Natural killer cell treated with Interleukin-12 subunit alpha and Interleukin-12 subunit beta and Interleukin-15 and Interleukin-18, amount 100 ng/mL, for 72 hours (primary cell): ENCODE measurements at places on chromosomes 12 and 14.
A peak's percentile ranks its signal among the peaks of the same experiment; 100 is the strongest.

DNA sequence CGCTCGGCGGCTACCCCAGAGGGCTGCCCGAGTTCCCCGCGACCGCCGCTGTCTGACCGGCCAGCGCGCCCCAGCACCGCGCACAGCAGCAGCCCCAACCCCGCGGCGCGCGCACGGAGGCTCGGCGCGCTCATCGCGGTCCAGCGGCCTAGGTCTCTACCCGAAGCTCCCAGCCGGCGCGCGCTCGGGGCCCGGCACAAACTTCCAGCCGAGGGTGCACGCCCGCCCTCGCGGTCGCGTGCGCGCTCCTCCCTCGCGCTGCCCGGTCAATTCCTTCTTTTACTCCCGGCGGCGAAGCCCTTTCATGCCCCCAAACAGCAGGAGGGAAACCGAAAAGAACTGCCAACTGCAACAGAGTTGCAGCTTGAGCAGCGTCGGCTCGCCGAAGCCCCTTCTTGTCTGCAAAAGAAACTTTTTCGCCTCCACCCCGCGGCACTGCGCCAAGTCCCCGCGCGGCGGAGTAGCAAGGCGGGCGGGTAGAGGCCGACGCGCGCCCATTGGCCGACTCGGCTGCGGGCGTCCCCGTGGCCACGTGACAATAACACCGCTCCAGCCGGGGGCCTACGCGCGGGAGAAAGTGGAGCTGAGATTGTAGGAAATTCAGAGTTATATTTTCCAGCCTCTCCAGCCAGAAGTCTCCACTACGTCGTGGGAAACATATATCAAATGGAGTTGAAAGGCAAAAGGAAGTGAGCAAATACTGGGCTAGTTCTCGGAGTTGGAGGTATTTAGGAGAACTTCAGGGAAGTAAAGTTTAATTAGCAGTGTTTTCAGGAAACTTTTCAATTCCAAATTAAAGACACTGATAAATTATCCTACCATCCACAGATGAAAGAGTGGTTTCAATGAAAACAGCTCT, at the start of gene LRIG3:
Gene LRIG3 (minus strand): TSS at position 403 of the 859 bp plus-strand sequence. CDS start 269 bp downstream, at position 134.
- DNase-seq = no peak

DNA sequence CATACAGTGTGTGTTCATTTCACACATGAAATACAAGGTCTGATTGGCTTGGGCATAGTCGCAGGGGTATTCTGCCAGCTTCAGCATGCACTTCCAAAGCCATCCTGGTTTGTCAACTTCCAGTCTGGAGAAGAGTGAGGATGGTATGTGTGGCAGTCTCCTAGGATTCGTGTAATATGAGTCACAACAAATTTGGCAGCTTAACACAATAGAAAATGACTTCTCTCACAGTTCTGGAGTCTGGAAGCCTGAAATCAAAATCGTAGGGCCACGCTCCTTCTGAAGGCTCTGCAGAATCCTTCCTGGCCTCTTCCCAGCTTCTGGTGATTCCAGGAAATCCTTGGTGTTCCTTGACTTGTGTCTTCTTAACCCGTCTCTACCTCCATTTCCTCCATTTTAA, 167.5 kb downstream of the PPM1H start:
- no peak for DNase-seq

DNA sequence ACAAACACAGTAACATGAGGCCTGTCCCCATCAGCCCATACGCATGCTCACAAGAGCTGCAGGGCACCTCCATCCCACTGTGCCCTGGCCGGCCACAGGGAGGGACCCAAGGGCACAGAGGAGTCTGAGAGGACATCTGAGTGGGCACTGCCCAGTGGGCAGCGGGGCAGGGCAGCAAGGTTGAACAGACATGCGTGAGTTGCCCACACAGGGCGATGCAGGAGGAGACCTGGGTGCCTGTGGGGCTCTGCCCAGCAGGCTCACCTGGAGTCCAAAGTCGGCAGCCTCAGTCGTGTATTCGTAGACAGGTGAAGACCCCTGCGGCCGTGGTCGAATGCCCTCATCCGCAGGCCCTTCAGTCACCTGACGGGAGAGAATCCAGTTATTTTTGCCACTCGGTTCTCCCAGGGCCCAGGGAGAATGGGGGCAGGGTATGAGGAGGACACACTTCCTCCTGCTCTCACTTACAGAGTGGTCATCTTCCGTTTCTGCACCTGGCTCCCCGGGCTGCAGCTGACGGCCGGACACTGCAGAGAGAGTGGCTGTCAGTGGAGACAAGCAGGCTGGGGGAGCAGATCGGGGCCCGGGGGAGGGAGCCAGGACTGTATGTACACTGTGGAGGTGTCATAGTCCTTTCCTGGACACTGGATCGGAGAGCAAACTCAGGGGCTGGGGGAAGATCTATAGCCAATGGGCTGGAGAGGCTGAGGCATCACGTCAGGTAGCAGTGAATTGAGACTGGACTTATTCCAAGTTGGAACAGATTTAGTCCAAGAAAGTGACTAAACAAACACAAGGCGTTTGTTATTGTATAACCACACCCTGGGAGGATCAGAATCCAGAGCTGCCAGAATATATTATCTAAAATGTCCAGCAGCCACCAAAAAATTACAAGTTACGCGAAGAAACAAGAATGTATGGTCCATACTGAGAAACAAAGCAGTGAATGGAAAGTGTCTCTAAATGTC, 20.7 kb downstream of the AHNAK2 start:
- DNase-seq = no peak

GRCh38 chr12:92879698-92880322, 49.3 kb downstream of the EEA1 start:
- DNase-seq = no peak

- DNase-seq = no peak
These were observed 87.1 kb downstream of the FBXL14 start for GRCh38 chr12:1507308-1507707.

DNA sequence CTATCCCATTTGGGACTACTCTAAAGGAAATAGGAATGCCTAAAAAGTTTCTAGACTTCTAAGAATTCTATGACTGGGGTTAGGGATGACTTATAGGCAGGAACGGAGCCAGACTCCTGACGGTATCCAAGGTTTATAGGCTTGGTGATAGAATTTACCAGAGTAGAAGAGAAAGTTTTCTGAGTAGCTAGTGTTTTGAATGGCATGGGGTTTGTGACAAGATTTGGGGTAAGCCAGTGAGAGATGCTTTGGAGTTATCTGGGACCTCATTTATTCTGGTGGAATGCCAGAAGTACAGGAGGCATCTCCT, 444.6 kb downstream of the RAD51B start:
- DNase-seq = no peak

DNA sequence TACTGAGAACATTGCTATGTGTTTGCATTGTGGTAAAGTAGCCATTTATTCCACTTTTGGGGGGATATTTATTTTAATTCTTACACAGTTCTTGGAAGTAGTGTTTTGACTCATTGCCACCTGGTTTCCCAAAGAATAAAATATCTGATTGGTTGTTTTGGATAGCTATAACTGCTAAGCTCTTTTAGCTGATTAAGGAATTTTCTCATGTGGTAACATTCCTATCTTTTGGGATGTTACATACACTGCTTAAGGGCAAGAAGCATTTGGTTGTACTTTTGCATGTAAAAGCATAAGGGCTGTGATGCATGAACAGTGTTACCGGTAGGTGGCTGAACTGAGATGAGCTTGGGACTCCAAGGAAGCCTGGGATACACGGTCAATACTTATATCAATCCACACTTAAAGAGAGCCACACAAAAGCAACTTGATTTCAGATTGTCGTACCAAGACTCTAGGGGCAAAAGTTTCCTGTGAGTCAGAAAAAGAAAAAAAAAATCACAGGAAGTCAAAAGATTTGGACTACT, 71.4 kb upstream of the PRKD1 start:
- DNase-seq = no peak

DNA sequence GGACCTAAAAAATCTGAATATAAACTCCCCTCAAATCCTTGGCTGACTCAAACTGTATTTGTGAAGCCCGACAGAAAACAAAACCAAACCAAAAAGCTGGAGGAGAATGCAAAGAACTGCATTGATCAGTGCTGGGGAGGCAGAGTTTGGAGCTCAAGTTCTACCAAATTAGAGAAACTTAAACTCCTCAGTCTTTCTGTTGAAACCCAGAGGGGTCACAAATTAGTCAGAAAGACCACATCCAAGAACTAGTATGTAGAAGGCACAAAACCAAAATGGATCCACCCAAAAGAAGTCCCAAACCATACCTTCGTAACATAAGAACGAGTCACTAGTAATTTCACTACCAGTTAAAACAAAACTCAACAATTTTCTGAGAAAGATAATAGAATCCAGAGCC, 15.3 kb upstream of the PRKAB1 start:
- no peak for DNase-seq

DNA sequence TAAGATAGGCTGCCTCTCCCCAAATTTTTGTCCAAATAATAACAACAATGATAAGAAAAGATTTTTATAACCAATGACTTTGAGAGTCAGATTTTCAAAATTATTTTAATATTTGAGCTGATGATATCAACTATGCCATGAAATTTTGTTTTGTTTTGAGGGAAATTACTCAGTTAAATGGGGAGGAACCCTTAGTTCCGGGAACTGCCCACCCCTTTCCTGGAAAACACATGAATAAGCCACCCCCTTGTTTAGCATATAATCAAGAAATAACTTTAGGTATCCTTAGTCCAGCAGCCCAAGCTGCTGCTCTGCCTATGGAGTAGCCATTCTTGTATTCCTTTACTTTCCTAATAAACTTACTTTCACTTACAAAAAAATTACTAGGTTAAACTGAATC, 61.4 kb downstream of the HMGA2 start:
- no peak for DNase-seq

DNA sequence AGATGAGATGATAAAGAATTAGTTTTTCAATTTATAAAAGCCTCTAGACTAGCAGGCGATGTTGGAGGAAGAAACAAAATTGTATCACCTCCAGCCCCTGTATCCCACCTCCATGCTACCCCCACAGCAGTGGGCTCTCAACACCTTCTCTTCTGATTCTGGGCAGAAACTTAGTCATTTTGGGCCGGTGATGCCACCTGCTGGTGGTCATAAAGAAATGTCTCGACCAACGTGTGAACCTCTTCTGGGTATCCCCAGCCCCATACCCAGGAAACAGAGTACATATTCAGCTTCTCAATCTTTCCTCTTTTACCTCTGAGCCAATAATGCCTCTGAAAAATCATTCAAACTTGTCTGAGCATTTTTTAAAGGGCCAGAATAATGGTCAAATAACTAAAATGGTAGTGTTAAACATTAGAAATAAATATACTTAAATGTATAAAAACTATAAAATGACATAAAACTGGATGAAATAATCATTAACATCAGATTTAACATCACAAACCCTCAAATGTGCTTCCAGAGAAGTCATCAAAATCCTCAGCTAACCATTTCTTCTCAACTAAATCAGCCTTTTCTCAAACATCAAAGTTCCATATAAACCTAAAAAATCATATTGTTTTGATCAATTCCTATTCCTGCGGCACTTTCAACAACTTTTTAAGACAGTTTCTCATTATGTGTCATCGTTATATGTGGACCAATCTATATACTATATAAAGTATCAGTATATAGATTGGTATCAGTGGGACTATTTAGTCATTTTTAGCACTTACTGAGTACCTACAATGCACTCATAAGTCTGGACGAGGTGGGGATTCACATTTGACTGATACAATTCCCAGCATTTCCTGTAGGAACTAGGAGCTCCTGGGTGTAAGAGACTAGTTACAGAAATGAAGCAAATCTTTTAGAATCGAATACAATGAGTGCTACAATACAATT, 69.4 kb downstream of the ATXN2 start:
- peak; percentile 78 for DNase-seq

GRCh38 chr14:92217936-92218335, 96.2 kb downstream of the CPSF2 start:
- no peak for DNase-seq

DNA sequence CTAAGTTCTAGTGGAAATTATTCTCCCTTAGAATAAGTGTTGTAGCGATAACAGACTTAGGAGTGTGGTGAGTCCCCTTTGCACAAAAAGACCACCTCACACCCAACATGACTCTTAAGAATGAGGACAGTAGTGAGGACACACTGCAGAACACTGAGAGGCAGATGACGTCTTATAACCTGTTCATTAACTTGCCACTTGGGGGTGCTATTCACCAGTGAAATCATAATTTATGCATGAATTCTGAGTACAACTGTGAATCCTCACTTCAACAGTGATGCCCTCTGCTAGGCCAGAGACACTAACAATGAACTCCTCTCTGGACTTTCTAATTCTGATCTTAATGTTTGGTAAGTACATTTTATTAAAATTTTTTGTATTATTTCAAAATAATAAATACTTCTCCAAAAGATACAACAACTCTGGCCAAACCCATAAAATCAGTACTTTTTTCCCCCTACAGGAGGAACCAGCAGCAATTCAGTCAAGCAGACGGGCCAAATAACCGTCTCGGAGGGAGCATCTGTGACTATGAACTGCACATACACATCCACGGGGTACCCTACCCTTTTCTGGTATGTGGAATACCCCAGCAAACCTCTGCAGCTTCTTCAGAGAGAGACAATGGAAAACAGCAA, 274.7 kb downstream of the DAD1 start:
- DNase-seq = peak; percentile 65

GRCh38 chr12:21546716-21547115, 20.6 kb downstream of the SPX start:
- DNase-seq = no peak

DNA sequence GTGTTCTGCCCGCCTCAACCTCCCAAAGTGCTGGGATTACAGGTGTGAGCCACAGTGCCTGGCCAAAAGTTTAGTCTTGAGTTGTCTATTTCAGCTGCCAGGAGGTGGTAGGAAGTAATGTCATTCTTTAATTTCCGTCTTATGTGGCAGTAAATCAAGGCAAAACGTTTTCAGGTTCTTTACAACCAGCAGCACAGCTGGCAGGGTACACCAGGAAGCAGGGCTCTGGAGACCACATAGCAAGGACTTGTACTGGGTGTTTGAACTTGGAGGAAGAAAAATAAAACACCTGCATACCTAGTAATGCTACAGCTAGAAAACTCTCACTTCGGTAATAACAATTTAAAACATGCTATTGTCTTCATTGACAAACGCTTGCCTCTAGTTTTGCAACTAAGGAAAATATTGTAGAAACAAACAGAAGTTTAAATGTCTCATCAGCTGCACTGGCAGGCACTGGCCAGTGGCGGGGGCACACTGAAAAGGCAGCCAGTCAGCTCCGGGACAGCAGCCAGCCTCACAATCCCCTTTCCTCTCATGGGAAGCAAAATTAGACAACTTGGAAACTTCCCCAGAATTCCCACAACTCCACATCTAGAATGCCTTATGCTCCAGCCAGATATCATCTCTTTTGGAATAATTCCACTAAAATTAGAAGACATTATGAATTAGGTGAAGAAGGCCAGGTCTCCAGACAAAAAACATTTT, 72.2 kb downstream of the CLIP1 start:
- DNase-seq = no peak
